ENCODE measurements at places on chromosomes 7 and 10.

- no peak for DNase-seq
- H3K27me3 ChIP-seq = no peaks in the 10 kb centered on the region
- H3K27ac ChIP-seq = no peak overlapping the region
- H3K4me3 ChIP-seq = no peak overlapping the region
- no peaks in the 10 kb centered on the region for H3K36me3 ChIP-seq
- no peaks in the 10 kb centered on the region for H3K4me1 ChIP-seq
These were observed 137.0 kb downstream of the RAMP3 start for GRCh38 chr7:45294559-45294958.

GRCh38 chr7:116240024-116240668 lies 29.8 kb downstream of the TES start:
- H3K4me1 ChIP-seq = no peaks in the 10 kb centered on the region
- H3K4me3 ChIP-seq = no peak overlapping the region
- H3K27me3 ChIP-seq = no peaks in the 10 kb centered on the region
- peaks cover 8% of the 10 kb centered on the region for H3K36me3 ChIP-seq
- no peak for DNase-seq

DNA sequence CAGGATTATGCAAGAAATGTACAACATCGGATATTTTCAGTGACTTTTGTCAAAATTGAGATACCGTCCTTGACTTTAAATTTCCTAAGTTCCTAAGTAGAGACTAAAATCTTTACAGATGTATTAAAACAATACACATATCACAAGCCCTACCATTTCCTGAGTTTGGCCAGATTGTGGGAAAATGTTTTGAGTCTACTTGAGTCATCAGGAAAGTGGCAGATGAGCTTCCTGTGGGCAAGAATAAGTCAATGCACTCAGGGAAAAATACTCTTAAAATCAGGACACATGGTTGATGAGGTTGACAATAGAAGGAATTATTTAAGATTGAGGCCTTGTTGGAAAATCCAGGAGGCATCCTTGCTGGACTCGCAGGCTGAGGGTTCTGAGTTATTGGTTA lies 162.5 kb downstream of the SNX10 start:
- peak; percentile 9 for DNase-seq
- H3K4me3 ChIP-seq = no peak overlapping the region
- peaks cover 4% of the 10 kb centered on the region for H3K4me1 ChIP-seq
- no peak overlapping the region for H3K27ac ChIP-seq
- no peaks in the 10 kb centered on the region for H3K27me3 ChIP-seq

DNA sequence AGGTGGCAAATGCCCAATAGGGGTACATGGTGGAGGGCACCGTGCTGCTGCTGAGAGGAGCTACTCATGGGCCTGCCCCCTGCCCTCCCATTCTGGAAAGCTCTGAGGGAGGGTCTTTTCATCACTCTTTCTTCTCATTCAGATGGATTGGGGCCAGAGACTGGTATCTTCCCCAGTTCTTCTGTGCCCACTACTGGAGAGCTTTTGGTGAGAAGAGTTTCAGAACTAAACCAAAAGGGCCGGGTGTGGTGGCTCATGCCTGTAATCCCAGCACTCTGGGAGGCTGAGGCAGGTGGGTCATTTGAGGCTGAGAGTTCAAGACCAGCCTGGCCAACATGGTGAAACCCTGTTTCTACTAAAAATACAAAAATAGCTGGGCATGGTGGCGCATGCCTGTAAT lies 12.5 kb downstream of the ADRA2A start:
- no peak overlapping the region for H3K4me3 ChIP-seq
- H3K27ac ChIP-seq = no peak overlapping the region
- no peaks in the 10 kb centered on the region for H3K4me1 ChIP-seq
- no peak for DNase-seq
- H3K27me3 ChIP-seq = peaks cover 12% of the 10 kb centered on the region

DNA sequence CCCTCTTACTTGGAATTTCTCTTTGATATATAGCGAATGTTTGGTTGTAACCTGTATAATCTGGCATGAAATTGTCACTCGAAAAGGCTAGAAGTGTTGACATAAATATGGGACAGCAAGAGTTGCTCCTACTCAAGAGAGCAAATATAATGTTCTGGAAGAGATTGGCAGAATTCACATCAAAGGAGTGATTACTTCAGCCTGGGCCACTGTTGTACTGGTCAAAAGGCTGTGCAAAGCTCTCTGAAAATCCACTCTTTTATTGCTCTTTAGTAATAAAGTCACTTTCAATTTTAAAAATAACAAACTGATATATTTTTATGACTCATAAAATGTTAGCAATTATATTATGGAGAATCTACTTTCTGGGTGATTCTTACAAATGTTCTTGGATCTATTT lies 58.2 kb downstream of the CFTR start:
- no peaks in the 10 kb centered on the region for H3K36me3 ChIP-seq
- no peak overlapping the region for H3K27ac ChIP-seq
- no peaks in the 10 kb centered on the region for H3K27me3 ChIP-seq
- DNase-seq = no peak

DNA sequence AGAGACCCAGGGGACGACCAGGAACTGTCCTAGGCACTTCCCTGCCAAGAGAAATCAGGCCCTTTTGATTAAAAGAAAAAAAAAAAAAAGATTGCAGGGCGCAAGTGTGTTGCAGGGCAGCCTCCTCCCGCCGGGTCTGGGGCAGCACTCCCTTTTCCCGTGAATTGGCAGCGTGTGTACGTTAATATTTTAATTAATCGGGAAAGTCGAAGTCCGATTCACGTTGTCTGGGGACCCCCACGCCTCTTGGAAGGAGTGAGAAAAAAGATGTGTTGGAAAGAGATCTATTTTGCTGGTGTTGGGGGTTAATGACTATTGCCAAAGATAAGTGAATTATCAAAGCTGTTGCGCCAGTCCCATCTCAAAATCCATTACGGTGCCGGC lies 1.3 kb upstream of the EBF3 start:
- peaks cover 44% of the 10 kb centered on the region for H3K4me1 ChIP-seq
- peak overlapping the region; percentile 82 for H3K4me3 ChIP-seq
- H3K27me3 ChIP-seq = no peaks in the 10 kb centered on the region
- no peaks in the 10 kb centered on the region for H3K36me3 ChIP-seq
- no peak overlapping the region for H3K27ac ChIP-seq
- no peak for DNase-seq

DNA sequence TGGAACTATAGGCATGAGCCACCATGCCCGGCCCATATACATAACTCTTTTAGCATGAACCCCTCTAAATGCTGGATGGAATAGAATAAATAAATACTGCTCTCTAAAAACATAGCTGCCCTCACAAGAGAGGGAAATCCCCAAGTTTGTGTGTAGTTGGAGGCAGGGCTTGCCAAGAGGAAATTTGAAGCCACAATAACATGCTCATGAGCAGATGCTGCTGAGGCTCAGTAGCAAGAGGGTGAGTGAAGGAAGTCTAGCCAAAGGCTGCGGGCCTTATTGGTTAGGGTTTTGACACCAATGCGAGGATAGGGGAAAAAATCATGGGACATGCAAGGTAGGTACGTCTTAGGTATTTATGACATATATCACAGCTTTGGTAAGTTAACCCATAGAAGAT lies 17.3 kb downstream of the TPK1 start:
- no peak overlapping the region for H3K27ac ChIP-seq
- peaks cover 9% of the 10 kb centered on the region for H3K4me1 ChIP-seq
- no peaks in the 10 kb centered on the region for H3K27me3 ChIP-seq
- no peaks in the 10 kb centered on the region for H3K36me3 ChIP-seq

DNA sequence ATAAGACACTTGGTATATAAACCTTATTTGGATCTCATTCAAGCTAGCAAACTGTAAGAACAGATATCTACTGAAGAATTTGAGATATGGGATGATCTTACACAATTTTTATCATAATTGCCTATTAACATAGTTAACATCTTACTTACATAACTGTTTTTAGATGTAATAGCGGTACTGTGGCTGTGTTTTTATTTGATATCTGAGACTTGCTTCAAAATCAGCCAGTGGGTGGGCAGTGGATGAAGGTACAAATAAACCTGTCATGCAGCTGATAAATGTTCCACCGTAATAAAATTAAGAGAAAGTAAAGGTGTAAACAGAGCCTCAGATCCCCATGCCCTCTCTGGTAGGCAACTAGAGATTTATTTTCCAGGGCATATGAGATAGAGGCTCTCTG lies 28.4 kb upstream of the PTPRN2 start:
- H3K27me3 ChIP-seq = no peaks in the 10 kb centered on the region
- DNase-seq = no peak
- no peak overlapping the region for H3K27ac ChIP-seq
- no peaks in the 10 kb centered on the region for H3K36me3 ChIP-seq

- H3K4me1 ChIP-seq = peaks cover 3% of the 10 kb centered on the region
- H3K4me3 ChIP-seq = no peak overlapping the region
These were observed 747.4 kb downstream of the SUGCT start for GRCh38 chr7:40882071-40882658.

GRCh38 chr7:99029466-99030435 lies 114.2 kb downstream of the SMURF1 start:
- H3K27me3 ChIP-seq = no peaks in the 10 kb centered on the region
- no peak for DNase-seq
- H3K36me3 ChIP-seq = peaks cover 62% of the 10 kb centered on the region
- peaks cover 2% of the 10 kb centered on the region for H3K4me1 ChIP-seq
- H3K27ac ChIP-seq = no peak overlapping the region
- H3K4me3 ChIP-seq = no peak overlapping the region

DNA sequence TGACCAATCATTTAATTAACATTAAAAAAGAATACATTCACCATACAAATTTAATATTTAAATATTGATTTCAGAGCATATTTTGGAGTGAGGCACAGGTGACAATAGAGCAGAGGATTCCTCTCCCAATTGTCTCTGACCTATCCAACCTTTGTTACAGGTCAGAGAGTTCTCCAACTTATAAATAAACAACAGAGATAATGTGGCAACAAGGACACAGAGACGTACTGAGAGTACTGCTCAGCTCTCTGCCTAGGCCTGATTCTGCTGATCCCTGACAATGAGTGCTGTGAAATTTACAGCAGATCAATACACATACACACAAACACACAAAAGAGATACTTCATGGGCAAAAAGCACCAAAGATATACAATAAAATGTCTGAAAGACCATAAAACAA lies 18.3 kb upstream of the AGAP5 start:
- no peaks in the 10 kb centered on the region for H3K4me1 ChIP-seq
- no peak for DNase-seq
- no peak overlapping the region for H3K4me3 ChIP-seq
- H3K27me3 ChIP-seq = no peaks in the 10 kb centered on the region

DNA sequence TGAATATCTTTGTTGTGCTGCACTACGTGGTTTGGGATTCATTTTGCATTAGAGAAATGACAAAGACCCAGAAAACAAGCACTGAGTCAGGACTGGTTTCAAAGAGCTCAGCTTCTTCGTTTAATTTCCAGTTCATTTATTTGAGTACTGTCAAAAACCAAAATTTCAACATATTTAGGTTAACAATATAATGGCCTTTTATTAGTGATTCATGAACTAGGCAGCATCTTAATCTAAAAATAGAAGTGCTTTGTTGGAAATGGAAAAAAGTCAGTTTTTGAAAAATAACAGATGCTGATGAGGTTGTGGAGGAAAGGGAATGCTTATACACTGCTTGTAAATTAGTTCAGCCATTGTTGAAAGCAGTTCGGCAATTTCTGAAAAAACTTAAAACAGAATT lies 856.4 kb downstream of the LRMDA start:
- H3K4me3 ChIP-seq = no peak overlapping the region
- H3K36me3 ChIP-seq = no peaks in the 10 kb centered on the region
- DNase-seq = peak; percentile 52
- no peak overlapping the region for H3K27ac ChIP-seq

- no peaks in the 10 kb centered on the region for H3K4me1 ChIP-seq
- peaks cover 69% of the 10 kb centered on the region for H3K36me3 ChIP-seq
- no peaks in the 10 kb centered on the region for H3K27me3 ChIP-seq
These were observed 42.1 kb downstream of the EBF3 start for GRCh38 chr10:129921801-129922597.

DNA sequence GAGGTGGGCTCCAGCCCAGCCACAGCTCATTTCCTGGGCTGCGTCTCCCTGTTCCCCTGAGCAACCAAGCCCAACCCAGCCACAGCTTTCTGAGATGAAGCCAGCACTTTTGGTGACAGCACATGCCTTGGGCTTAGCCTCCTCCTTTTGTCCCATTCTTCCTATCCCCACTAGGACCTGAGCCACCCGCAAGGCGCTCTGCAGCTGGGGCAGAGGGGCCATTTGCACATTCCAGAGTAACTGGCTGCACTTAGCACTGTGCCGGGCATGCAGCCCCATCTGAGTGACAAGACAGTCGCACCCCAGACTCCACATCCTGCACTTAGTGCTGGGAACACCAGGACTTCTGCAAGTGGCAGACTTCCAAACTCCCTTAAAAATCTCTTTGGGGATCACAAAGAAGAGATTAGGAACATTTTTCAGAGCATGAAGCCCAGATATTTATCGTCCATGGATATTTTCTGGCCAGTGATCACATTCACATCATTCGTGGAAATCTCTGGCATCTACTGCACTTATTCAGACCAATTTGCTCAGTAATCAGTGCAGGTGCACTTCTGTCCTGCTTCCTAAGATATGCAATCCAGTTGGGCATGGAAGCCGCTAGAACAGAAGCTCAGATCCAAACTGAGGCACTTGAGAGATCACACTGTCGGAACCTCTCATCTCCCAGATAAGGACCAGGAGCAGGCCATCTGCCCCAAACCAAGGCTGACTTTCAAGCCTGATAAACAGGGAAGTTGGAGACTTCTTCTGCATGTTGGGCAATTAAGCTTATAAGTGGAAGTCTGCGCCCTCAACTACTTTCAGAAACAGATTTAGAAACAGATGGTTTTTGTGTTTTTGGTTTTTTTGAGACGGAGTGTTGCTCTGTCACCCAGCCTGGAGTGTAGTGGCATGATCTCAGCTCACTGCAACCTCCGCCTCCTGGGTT lies 26.4 kb downstream of the CHST15 start:
- no peak overlapping the region for H3K27ac ChIP-seq
- no peaks in the 10 kb centered on the region for H3K36me3 ChIP-seq
- peaks cover 23% of the 10 kb centered on the region for H3K4me1 ChIP-seq

GRCh38 chr10:48659790-48660189 lies 24.9 kb upstream of the WDFY4 start:
- no peak overlapping the region for H3K27ac ChIP-seq
- H3K27me3 ChIP-seq = peaks cover 23% of the 10 kb centered on the region
- peaks cover 16% of the 10 kb centered on the region for H3K4me1 ChIP-seq
- no peak for DNase-seq

DNA sequence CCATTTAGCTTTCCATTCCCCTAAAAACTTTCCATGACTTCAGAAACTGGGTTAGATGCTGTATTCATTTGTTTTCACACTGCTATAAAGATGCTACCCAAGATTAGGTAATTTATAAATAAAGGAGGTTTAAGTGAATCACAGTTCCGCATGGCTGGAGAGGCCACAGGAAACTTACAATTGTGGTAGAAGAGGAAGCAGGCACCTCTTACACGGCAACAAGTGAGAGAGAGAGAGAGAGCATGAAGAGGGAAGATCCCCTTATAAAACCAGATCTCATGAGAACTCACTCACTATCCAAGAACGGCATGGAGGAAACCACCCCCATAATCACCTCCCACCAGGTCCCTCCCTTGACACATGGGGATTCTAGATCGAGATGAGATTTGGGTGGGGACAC lies 336.8 kb downstream of the TFEC start:
- no peak for DNase-seq
- no peak overlapping the region for H3K27ac ChIP-seq
- no peaks in the 10 kb centered on the region for H3K27me3 ChIP-seq
- H3K4me1 ChIP-seq = no peaks in the 10 kb centered on the region
- H3K36me3 ChIP-seq = no peaks in the 10 kb centered on the region
- H3K4me3 ChIP-seq = no peak overlapping the region
